ENCODE measurements at places on chromosomes 1 and 21. TPM values are rescaled to one million over a fixed set of nuclear protein-coding genes. Genes with fewer than 3 reads are reported as not detected.

DNA sequence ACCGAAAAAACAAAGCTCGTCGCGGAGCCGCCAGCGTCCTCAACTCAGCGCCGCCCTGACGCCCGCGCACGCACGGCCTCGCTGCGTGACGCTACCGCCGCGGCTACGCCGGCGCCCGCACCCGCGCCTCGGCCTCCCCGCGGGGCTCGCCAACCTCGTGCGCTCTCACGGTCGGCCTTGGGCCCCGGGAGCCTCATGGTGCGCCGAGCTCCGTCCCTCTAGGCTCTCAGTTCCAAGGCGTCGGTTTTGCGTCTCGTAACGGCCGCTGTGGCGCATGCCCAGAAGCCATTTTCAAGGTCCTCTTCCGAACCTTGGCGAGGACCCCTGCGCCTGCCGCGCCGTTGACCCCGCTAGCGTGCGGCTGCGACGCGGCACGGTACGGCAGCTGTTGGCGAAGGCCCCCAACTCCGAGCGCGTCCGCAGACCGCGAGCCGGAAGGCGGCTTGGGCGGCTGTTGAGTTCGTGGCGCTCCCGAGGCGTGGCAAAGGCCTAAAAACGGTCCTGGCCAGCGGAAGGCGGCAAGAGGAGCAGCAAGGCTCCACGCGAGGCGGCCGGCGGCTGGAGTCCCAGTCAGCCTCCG is at the start of gene HENMT1:
Gene HENMT1, minus strand, starts transcription at position 64 of the 580 bp plus-strand sequence. CDS start 1,209 bp downstream, outside the sequence.
- DNase-seq: peak; percentile 73

GRCh38 chr1:118302145-118302544 is 117.1 kb upstream of the SPAG17 start:
- no peak for DNase-seq

DNA sequence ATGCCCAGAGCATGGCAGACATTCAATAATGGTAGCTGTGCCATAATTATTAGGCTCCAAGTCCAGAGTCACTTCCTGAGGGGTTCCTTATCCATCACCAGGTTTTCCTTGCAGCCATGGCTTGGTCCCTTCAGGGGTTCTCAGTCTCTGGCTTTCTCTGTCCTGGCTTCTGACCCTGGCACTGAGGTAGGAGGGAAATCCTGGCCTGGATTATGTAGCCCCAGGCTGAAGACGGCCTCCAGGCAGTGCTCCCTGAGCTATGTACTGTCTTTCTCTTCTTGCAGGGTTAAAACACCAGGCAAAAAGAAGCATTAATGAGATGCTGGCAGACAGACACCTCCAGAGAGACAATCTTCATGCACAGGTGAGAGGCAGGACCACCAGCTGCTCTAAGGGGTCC is 9.5 kb upstream of the PADI3 start:
- DNase-seq: no peak

GRCh38 chr1:71944006-71944405 is 338.3 kb downstream of the NEGR1 start:
- DNase-seq: no peak

The ATP5PO gene
- total RNA-seq: 208 TPM

GRCh38 chr1:199862047-199862446 is 165.5 kb upstream of the NR5A2 start:
- DNase-seq: no peak

DNA sequence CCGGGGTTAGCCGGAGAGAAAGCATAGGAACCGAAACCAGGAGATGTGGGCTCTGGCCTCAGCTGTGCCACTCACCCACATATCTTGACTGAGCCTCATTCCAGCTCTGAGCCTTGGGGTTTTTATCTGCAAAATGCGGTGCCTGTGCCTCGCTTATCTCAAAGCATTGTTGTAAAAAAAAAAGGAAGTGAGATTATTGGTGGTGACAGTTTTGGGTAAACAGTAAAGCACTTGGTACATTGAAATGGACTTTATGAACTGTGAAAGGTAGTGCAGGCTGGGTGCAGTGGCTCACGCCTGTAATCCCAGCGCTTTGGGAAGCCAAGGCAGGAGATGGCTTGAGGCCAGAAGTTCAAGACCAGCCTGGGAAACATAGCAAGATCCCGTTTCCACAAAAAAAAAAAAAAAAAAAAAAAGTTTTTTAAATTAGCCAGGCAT is 3.8 kb downstream of the PTAFR start:
- DNase-seq: no peak

The ZNF648 gene
- not detected for total RNA-seq

GRCh38 chr1:113912594-113913311 is 7.6 kb downstream of the DCLRE1B start:
- DNase-seq: no peak

GRCh38 chr1:169731446-169731845 is 2.4 kb downstream of the SELE start:
- DNase-seq: no peak

- no peak for DNase-seq
Measured at GRCh38 chr1:2241820-2242219, 13.7 kb downstream of the SKI start.

GRCh38 chr1:178574345-178574744 is 61.4 kb downstream of the TEX35 start:
- no peak for DNase-seq

DNA sequence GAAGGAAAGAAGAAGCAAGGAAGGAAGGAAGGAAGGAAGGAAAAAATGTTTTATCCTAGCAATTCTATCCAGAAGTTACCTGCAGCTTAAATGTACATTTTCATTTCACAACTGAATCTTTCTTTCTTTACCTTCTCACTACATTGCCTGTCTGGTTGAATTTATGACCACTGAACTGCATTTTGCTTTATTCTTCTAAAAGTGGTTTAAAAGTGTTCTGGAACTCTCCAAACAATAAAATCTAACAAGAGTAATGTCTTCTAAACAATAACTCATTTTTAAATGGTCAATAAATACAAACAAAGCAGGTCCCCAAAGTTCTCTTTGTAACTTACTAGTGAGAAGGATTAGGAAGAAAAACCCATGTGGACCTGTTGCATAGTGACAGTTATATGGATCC is 587.5 kb upstream of the NEGR1 start:
- no peak for DNase-seq

DNA sequence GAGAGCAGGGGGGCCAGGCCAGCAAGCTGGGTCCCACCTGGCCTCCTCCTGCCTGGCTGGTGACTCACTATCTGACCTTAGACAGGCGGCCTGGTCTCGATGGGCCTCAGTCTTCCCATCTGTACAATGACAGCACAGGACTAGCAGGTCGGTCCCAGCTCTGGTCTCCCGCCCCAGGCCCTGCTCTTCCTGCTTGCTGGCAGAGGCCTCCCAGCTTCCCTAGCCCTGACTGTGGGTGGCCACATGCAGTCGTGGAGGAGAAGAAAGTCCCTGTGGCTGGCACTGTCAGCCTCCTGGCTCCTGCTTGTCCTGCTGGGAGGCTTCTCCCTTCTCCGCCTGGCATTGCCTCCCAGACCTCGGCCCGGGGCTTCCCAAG is 817 bp downstream of the EXTL1 start:
- no peak for DNase-seq

DNA sequence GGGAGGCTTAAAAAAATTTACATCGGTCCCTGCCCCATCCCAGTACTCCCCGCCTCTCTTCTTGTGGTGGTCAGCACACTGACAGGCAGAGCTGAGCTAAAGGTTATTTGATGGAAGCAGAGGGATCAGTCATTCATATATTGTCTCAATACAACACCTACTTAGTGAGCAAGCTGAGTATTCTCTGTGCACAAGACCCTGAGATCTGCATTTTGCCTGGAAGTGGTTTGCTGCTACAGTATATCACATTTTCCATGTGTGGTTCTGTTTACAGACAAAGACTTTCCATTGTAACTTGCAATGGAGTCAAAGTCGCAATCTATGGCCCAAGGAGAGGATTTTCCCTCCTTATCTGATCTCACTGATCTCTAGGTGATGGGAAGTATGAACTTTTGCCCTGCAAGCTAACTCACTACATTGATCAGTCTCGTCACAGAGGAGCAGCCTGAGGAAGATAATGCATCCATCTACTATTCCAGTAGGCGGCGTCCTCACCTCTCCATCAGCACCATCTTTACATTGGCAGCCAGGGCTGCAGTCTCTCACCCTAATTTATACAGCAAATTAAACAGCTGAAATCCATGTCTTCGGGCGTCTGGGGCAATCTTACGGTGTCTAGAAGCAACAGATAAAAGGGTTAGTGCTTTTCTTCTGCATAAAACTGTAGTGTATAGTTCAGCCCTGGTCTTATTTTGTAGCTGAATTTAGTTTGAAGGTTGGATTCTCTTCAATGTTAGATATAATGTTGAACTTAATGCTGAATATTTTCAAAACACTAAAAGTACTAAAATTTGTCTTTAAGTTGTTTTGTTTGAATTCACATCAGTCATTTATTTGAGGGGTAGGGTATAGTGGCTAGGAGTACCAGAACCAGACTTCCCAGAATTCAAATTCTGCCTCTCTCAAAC is 3.2 kb upstream of the TRAF5 start:
- DNase-seq: peak; percentile 60

DNA sequence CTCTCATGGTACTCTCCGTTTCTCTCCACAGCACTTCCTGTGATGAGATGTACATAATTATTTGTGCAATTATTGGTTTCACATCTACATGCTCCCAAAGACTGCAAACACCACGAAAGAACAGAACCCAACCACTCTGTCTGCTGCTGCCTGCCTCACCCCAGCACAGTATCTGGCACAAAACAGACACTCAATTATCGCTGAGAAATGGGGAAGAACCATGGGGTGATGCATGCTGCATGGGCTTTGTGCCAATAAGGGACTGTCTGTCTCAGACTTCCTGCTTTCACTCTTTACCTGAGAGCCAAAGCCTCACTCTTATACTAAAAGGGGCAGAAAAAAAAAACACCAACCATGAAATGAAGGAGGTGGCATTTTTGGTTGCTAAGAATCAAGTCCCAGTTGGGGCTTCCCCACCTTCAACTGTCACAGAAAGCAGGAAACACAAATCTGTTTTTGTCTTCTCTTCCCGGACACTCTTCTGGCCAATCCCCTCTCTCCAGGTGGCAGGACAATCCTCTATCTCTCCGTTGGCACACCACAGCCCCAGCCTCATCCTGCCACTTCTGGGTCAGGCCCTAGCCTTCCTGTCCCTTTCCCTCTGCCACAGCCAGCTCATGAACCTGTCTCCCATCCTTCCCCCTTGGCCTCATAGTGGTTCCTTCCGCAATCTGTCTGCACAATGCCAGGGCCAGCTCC is 82.0 kb downstream of the TGFBR3 start:
- peak; percentile 83 for DNase-seq

The SPATA1 gene
- total RNA-seq: 3.0 TPM

GRCh38 chr1:2108213-2108876 is 58.1 kb downstream of the PRKCZ start:
- no peak for DNase-seq

The NASP gene
- total RNA-seq: 178 TPM

GRCh38 chr1:11757047-11757446 is 4.9 kb upstream of the C1orf167 start:
- no peak for DNase-seq

- DNase-seq: no peak
Measured at GRCh38 chr1:207646944-207647579, 2.1 kb downstream of the CR1L start.

The TDRD5 gene
- total RNA-seq: not detected

The CNR2 gene
- not detected for total RNA-seq

DNA sequence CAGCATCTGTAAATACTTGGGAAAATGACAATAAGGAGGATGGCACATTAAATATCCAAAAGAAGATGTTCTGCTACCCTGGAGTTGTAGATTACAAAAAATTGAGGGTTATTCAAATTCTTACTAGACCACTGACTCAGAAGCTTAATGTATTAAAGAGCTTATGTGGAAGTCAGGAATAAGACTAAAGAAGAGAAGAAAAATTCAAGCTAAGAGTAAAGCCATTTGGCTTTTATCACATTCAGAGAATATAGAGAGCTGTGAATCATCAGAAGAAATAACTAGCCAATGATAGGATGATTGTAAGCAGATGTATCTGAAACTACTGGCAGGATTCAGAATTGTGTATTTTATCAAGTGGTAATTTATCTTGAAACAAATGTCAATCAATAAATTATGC is 237.0 kb downstream of the TBX15 start:
- no peak for DNase-seq

The CELA3B gene
- total RNA-seq: not detected

The SH2D1B gene
- total RNA-seq: 0.18 TPM
